ENCODE measurements at places on chromosomes 7 and 10.

- DNase-seq = no peak
Observed at GRCh38 chr10:103861505-103861904, 6.1 kb upstream of the SH3PXD2A start.

DNA sequence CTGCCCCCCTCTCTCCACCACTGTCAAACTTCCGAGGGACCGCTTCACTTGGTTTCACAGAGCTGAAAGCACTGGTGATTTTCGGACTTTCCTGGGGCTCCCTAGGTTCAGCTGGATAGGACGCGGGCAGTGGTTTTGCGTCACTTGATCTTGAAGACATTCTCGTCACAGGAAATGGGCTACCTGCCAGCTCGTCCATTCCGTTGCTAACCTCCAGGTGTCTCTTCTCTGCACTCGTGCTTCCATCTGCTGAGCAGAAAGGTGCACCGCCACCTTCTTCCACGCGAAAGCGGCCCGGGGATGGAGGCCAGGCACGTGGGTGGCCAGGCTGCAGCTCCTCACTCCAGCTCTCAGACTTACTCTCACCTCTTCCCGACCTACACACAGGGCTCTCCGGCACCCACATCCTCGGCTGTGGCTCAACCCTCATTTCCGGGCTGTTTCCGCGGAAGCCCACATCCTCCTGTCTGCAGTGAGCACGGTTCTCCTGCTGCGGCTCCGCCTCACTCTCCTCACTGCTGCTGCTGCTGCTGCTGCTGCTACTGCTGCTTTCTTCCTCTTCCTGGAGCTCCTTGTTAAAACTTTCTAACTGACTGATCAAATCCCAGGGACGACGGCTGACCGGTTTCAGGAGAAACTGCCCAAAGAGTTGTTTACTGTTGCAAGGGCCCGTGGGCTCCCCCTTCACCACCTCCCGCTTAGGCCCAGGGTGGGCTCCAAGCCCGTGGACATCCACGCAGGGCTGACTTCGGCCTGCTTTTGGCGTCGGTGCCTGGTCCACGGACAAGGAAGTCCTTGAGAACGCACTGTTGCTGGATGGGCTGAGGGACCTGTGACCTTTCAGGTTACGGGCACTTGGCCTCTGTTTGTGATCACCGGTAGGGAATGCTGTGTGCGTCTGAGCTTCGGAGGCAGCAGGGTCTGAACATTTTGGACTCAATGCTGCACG, 32.1 kb downstream of the JCAD start:
- DNase-seq = no peak

GRCh38 chr7:142481548-142481947, 223.7 kb upstream of the PRSS58 start:
- DNase-seq = peak; percentile 55

DNA sequence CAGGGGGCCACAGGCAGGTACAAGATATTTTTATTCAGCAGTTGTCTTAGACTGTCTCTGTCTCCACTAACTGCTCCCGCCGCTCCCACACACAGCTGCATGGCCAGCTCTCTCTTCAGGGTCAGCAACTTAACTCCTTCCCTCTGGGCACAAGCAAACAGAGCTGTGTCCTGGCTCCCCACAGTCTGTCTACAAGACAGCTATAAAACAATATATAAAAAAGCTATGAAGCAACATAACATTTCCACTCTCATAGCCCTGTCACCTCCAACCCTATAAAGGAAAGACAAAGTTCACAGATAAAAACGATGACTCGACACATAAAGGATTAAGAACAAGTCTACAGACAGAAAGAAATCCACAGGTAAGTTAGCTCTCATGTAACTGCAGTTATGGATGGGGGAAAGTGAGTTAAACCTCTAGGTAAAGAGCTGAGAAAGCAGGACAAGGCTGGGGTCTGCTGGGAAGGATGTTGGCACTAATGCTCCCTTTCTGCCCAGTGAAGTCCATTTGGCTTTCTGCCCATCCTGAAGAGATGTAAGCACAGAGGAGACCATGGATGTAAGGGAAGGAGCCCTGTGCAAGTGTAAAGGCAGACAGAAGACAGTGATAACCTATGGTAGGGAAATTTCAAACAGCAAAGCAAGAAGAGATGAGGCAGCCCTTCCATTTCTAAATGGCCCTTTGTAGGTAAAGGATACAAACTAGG, 27.0 kb downstream of the RAPGEF5 start:
- no peak for DNase-seq

- peak; percentile 46 for DNase-seq
Observed at GRCh38 chr10:123380491-123381085, 226.4 kb downstream of the BUB3 start.

GRCh38 chr10:31147210-31147608, 115.5 kb upstream of the ZNF438 start:
- DNase-seq = peak; percentile 42

DNA sequence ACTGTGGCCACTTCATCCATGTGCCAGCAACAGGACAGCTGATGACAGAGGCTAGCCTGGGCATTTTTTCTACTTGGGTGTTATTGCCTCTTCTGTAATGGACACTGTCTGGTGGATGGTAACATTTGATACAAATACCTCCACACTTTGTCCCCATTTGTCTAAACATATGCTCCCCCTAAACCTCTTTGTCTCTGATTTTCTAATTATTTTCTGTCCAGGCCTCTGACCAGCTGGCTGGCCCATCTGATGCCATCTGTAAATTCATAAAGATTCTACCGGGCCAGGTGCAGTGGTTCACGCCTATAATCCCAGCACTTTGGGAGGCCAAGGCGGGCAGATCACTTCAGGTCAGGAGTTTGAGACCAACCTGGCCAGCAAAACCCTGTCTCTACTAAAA, 84.7 kb upstream of the IFRD1 start:
- DNase-seq = no peak

DNA sequence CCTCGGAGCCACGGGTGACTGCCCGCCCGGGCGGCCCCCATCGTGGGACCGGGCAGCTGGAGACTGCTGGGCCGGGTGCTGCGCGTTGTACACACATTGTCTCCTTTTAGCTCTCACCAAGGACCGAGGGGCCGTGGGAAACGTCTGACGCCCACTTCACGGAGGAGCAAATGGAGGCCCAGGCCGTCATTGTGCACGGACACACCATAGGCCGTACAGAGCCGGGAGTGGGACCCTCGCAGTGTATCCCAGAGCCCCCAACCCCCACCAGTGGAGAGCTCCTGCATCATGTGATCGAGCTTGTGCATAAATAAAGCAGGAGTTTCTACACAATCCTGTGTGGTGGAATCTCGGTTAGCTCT, 722 bp downstream of the DENND10 start:
- no peak for DNase-seq
